ENCODE measurements at places on chromosomes 6 and 20.

- DNase-seq = no peak
Measured at GRCh38 chr6:29005183-29005885, at the start of gene ZNF311. Gene ZNF311 (minus strand): TSS chr6:29005315. CDS start chr6:29003954, 1,361 bp downstream.

DNA sequence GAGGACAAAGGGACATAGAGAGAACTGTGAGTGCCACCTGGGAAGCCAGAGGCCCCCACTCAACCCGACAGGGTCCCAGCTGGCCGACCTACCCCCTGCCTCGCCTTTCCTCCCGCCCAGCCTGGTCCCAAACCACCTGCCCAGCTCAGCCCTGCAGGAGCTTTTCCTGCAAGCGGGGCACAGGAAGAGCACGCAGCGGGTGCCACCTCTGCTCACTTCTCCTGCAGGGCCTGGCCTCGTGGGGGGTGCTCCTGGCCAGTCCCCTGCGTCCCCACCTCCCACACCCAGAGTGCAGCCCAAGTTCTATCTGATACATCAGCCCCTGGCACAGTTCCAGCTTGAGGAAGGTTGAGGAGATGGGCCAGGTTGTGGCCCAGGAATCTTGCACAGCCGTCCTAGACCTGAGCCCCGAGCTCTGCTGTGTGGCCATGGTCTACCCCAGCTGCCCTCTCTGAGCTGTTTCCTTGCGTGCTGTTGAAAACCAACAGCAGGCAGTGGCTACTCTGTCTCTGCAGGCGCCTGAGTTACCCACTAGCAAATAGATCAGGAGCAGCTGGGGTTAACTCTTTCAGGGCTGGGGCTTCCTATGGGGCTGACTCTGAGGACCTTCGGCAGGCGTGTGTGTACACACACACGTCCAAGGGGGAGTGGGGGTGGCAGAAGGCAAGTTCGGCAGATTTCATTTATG lies 1.7 kb downstream of the NECAB3 start:
- no peak for DNase-seq

DNA sequence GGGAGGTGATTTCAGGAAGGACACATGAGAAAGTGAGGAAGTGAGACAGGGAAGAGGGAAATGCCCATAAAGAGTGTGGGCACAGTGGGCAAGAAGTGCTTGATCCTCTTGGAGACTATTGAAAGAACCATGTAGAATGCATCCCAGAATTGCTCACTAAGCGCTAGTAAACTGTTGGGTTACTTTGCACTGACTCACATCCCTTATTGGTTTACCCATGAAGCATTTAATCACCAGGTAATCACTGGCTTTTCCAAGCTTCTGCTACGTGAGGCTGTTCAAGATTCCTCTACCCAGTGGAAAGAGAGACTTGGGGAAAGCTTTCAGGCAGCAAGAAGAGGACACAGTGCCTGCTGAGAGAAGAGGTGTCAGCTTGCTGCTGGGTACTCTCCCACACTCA lies 410.0 kb upstream of the JAG1 start:
- no peak for DNase-seq

- DNase-seq = no peak
Measured at GRCh38 chr6:163347021-163347446, 67.5 kb upstream of the QKI start.

DNA sequence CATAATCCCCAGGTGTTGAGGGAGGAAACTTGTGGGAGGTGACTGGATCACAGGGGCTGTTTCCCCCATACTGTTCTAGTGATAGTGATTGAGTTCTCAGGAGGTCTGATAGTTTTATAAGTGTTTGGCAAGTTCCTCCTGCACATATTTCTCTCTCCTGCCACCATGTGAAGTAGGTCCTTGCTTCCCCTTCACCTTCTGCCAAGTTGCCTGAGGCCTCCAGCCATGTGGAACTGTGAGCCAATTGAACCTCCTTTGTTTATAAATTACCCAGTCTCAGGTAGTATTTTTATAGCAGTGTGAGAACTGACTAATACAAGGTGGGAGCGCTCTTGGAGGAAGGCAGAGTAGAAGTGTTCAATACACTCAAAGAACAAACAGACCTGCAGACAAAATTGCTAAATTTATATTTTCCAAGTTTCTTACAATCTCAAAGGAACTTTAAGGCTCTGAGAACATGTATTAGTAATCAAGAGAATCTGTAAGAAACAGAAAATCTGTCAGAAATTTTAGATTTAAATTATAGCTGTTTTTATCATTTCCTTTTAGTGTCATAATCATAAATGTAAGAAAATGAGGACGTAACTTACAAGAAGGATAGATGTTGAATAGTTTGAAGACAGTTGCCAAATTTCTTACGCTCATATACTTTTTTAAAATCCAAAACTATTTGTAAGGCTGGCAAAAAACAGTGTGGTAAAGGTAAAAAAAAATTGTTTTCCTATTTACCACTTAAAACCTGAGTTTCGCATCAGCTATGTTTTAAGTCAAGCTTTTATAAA lies 77.7 kb downstream of the ASCC3 start:
- DNase-seq = no peak

DNA sequence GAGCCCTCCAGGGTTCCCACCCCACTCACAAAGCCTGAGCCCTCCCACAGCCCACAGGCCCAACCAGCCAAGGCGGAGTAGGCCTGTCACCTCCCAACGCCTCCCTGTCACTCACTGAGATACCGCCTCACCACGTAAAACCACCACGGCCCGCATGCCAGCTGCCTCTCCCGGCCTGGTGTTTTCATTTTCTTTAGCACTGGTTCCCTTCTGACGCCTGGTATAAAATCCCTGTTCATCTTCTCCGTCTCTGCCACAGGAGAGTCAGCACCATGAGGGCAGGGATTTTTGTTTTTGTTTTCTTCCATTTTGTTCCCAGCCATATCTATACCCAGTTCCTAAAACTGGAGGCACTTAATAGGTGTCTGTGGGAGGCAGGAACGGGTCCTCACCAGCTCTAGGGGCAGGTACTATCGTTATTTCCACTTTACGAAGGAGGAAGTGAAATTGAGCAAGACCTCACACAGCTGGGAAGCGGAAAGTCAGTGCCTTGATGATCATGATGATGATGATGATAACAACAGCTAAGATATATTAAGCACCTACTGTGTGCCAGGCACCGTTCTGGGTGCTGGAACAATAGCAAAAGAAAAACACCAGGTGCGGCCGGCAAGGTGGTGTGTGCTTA lies 58.6 kb downstream of the SNAI1 start:
- DNase-seq = no peak

DNA sequence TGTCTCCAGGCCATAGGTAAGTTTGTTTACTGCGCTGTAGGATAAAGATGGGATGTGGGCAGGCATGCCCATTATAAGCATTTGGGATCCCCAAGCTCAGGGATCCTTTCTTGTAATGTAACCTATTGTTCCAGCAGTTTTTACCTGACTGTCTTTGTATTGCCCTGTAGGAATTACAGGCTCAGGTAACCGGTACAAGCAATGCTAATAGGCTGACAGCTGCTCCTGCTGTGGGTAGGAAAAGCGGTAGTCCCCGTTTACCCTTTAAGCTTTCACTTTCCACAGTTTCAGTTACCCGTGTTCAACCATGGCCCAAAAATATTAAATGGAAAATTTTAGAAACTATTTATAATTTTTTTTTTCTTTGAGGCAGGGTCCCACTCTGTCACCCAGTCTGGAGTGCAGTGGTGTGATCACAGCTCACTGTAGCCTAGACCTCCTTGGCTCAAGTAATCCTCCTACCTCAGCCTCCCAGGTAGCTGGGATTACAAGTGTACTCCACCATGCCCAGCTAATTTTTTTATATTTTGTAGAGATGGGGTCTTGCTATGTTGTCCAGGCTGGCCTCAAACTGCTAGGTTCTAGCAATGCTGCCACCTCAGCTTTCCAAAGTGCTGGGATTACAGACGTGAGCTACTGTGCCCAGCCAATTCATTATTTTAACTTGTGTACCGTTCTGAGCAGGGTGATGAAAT lies 108.6 kb downstream of the CDYL start:
- no peak for DNase-seq

- DNase-seq = no peak
Measured at GRCh38 chr6:157266274-157267101, 56.8 kb downstream of the TMEM242 start.

GRCh38 chr6:140744659-140745320 lies 1370.3 kb upstream of the CITED2 start:
- DNase-seq = no peak

DNA sequence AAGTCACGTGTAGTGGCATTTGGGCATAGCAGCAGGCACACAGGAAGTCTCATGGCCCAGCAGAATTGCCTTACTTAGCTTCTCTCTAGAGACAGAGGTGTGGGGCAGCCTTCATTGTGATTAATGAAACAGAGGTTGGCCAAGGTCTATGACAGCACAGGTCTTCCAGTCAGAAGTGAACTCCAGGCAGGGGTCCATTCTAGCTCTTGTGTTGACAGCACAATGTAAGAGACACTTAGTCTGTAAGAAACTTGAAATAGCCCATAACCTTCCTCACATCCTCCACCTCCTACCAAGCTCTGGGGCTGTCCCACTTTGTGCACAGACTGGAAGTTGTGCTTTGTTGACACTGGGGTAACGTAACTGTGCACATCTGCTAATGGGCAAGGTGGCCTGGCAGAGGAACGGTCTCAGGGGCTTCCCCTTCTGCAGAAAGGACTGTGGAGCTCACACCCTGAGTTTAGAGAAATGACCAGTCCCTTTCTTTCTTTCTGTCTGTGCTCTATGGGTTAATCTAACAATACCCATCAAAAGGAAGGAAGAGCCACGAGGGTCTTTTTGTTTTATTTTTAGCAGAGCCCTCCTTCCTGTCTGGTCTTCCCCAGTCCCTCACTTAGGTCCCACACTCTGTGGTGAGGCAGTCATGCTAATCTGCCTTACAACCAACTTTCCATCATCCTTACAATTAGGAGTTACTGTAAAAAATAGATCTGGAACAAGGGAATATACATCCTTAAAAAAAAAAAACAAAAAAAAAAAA lies 35.6 kb upstream of the TAGAP start:
- DNase-seq = no peak

- no peak for DNase-seq
Measured at GRCh38 chr6:99434702-99435530, 9.8 kb upstream of the PNISR start.

DNA sequence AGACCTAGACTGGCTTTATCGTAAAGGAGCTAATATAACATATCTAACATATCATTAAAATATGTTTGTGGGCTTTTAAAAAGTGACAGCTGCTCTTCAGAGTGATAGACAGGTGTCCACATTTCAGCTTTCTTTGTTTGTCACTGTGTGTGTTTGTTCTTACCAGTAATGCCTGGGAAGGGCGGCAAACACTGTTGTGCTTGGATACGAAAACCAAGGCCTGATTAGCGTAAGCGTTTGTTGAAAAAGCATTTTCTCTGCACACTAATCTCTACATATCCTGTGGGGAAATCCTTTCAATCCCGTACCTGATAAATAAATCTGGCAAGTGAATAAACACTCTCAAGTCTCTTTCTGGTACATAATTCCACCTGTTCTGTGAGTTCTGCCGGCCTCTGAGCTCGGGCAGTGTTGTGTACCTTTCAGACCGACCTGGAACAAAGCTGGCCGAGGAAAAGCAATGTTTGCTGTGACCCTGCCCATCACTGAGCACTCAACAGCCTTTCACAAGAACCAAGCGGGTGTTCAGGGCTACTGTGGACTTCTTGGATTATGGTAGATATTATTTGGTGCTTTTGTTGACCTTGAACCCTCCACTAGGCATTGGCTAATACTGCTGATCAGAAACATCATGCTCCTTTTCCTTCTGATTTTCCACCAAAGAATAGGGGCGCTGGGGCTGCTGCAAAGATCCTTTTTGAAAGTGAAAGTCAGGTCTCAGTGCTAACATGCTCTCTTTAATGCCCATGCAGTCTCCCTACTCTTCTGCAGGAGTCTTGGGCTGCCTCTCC lies 100.4 kb downstream of the CD83 start:
- DNase-seq = no peak

DNA sequence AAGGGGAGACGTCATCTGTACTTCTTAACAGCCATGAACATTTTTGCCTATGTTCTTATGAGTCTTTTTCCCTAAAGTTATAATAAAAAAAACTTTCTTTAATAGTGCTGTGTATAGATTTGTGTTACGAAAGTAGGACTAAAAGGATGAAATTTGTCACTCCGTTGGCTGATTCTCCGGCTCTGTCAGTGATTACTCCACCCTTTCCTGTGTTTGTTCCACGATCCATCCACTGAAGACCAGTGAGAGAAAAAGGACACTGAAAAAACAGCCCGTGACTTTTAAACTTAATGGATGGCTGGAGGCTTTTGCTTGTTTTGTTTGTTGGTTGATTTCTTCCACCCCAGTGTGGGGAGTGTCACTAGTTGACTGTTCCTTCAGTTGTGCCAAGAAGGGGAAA lies 232.0 kb upstream of the NOX3 start:
- no peak for DNase-seq

GRCh38 chr6:43070028-43070632 lies 6.0 kb upstream of the PTK7 start:
- no peak for DNase-seq

DNA sequence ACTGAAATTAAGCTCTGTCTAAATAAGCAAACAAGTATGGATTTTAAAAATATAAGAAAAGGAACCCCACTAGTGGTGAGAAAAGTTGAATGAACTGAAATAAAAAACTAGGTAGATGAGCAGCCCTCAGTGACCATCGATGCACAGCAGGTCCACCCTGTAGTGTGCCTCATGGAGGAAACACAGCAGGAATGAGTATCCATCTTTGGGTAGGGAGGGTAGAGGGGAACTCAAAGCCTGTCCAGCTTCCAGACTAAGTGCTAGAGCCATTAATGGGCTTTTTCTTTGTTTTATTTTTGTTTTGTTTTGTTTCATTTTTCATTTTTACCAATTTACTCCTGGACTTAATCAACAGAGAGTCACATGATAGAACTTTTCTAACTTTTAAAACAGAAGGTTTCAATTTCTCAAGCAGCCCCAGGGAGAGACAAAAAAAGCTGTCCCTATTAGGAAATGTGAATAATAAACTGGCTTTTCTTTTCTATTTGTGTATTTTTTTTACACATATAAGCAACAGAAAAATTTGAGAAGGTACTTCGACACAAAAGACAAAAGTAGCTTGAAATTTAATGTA lies 700.6 kb downstream of the HACE1 start:
- no peak for DNase-seq

GRCh38 chr6:139762587-139763031 lies 388.2 kb upstream of the CITED2 start:
- no peak for DNase-seq

- no peak for DNase-seq
Measured at GRCh38 chr6:119728935-119729334, 379.4 kb upstream of the MAN1A1 start.

GRCh38 chr6:7085911-7086310 lies 21.9 kb upstream of the RREB1 start:
- DNase-seq = no peak

All from anterior cingulate cortex (tissue), 58 donors.